T-helper 2 cell treated with Interferon-gamma antibody and Interleukin-4, amounts not matched to agents 5 μg/mL and 100 μg/mL, for 36 hours (primary cell): ENCODE measurements at places on chromosomes 11 and 22.
A peak's percentile ranks its signal among the peaks of the same experiment; 100 is the strongest.

GRCh38 chr11:95514416-95515110, 275.0 kb downstream of the FAM76B start:
- no peaks in the 10 kb centered on the region for H3K36me3 ChIP-seq
- no peak overlapping the region for H3K4me3 ChIP-seq
- H3K27ac ChIP-seq = no peak overlapping the region
- no peaks in the 10 kb centered on the region for H3K27me3 ChIP-seq

DNA sequence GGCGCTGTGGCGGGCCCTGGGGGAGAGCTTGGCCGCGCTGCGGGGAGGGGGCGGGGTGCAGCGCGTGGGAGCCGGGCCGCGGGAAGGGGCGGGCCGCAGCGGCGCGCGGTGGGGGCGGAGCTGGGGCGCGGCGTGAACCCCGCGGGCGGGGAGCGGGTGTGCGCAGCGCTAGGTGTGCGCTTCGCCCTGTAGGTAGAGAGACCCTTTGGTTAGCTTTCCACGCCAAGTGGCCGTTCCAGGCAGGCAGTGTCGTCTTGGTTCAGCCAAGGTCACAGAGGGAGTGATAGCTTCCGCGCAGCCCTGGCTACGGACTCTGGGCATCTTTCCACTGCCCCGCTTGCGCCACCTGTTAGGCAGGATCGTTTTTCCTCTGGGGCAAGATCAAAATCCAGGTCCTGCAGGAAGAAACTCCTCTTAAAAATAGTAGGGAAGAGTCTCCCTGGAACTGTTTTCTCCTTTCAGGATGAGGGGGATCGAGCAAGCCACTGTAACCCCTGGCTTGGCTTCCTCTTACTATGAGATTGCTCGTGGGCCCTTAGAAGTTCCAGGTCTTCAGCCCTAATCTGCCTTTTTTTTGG, 434 bp downstream of the BANF1 start:
- H3K36me3 ChIP-seq = peaks cover 45% of the 10 kb centered on the region
- no peaks in the 10 kb centered on the region for H3K27me3 ChIP-seq
- DNase-seq = no peak
- H3K27ac ChIP-seq = peak overlapping the region; percentile 98

- H3K27ac ChIP-seq = no peak overlapping the region
- H3K36me3 ChIP-seq = no peaks in the 10 kb centered on the region
- no peak for DNase-seq
- H3K27me3 ChIP-seq = peaks cover 14% of the 10 kb centered on the region
- no peaks in the 10 kb centered on the region for H3K4me1 ChIP-seq
Measured at GRCh38 chr11:122593473-122594420, 61.8 kb upstream of the UBASH3B start.

GRCh38 chr11:70861559-70861958, 390.8 kb downstream of the SHANK2 start:
- no peaks in the 10 kb centered on the region for H3K36me3 ChIP-seq
- H3K27me3 ChIP-seq = peaks cover 2% of the 10 kb centered on the region
- no peak for DNase-seq
- no peak overlapping the region for H3K4me3 ChIP-seq

GRCh38 chr11:35539256-35539655, 13.8 kb upstream of the PAMR1 start:
- H3K27ac ChIP-seq = no peak overlapping the region
- DNase-seq = no peak
- H3K27me3 ChIP-seq = no peaks in the 10 kb centered on the region

DNA sequence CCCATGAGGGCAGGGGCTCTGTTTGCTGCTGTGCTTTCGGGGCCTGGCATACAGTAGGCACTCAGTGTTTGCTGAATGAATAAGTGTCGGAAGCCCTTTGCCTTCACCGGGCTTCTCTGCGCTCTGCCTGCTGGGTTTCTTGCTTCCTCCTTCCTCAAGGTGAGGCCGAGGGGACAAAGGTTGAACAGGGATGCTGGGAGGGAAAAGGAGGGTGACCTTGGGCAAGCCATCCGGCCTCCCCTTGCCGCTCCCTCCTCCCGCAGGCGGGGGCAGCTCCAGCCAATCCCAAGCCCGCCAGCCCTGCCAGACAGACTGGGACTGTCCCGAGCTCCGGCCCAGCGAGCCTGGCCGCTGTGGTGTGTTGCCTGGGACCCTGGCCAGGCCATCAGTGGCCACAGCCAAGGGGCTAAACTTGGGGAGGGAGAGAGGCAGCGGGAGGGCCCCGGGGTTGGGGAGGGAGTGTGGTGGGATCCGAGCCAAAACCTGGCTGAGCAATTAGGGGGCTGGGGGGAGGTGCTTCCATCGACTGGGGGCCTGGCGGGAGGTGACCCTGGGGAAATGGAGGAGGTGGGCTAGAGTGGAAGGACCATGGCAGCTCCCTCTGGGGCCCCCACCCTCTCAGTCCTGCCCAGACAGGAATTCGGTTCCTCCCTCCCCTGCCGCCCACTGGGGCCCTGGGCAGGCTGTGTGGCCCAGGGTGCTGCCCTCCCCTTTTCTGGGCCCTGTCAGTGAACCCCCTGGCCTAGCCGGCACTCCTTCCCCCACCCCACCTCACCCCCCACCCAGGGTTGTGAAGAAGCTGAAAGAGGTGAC, 3.4 kb upstream of the RCOR2 start:
- no peak overlapping the region for H3K27ac ChIP-seq
- no peaks in the 10 kb centered on the region for H3K36me3 ChIP-seq
- no peak for DNase-seq

- no peaks in the 10 kb centered on the region for H3K36me3 ChIP-seq
Measured at GRCh38 chr11:16093889-16094653, 262.3 kb downstream of the SOX6 start.

DNA sequence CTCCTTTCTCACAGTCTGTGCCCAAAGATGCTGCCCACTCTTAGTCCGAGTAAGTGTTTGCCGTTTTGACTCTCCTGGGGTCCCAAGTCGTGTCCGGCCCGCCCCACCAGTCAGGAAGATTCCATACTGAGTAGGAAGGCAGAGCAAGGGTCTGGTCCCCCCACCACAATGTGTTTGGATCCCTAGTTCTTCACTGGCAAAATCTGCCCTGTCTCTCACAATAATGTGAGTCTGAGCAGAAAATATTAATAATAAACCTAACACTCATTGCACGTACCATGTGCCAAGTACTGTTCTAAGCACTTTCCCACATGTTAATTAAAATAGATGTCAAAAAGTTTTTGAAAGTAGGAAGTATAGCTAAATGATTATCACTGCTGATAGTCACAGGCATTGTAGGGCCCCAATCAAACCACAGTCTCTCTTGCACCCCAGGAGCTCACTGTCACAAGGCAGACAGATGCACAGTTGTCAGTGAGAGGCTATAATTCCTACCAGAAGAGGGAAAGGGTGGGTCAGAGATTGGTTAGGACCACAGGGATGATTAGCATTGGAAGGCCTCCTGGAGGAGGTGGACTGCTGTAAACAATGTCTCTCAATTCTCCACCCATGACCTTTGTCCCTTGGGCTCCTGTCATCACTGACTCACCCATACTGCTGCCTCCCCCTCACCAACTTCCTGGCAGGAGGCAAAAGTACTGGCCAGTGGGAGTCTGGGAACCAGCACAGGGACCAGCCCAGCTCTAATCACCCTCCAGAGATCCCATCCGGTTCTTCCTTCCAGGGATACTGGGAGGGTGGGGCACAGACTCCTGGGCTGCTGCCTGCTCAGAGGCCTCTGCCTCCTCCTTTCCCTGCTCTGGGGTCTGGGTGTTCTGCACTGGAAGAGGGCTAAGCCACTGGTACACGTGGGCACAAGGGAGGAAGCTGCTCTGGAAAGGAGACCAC, 1.0 kb upstream of the POLD4 start:
- peak overlapping the region; percentile 92 for H3K4me3 ChIP-seq
- peak; percentile 56 for DNase-seq
- peak overlapping the region; percentile 100 for H3K27ac ChIP-seq
- no peaks in the 10 kb centered on the region for H3K36me3 ChIP-seq

GRCh38 chr11:118410055-118410745, 8.8 kb downstream of the ATP5MG start:
- no peak for DNase-seq
- peaks cover 42% of the 10 kb centered on the region for H3K36me3 ChIP-seq
- H3K27ac ChIP-seq = no peak overlapping the region
- no peaks in the 10 kb centered on the region for H3K27me3 ChIP-seq
- H3K4me1 ChIP-seq = peaks cover 13% of the 10 kb centered on the region

DNA sequence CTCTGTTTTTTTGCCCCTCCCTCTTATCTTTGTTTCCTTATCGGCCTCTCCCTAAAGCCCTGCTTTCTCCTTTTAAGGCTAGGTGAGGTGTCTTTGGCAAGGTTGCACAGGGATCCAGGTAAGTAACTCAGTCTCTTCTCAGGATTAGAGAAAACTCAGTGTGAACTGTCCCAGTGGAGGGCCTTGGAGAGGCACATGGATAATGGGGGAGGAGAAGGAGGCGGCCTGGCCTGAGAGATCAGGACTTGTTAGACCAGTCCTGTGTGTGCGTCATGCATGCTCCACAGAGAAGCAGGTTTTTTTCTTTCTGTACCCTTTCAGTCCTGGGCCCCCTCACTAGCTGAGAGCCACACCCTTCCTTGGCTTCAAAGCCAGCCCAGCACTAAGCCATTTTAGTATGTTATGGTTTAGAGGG, 19.9 kb downstream of the CTNND1 start:
- no peak overlapping the region for H3K4me3 ChIP-seq
- H3K27ac ChIP-seq = no peak overlapping the region
- H3K36me3 ChIP-seq = no peaks in the 10 kb centered on the region
- no peak for DNase-seq
- peaks cover 2% of the 10 kb centered on the region for H3K27me3 ChIP-seq
- peaks cover 15% of the 10 kb centered on the region for H3K4me1 ChIP-seq

DNA sequence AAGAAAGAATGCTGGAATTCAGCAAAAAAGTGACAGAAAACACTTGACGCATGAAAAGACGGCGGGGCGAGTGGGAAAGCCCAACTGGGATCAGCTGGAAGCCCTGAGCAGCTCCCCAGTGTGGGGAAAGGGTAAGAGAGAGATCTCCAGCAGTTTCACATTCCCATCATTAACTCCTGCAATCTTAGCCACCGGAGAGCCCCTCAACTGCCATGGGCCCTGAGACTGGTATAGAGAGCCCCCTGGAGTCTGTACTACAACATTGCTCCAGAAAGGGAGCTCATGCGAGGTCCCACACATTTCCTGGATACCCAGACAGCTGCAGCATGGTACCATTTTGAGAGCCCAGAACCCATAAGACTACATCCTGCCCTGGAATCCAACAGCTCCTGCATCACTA, 31.1 kb downstream of the MRGPRX4 start:
- no peak for DNase-seq
- no peaks in the 10 kb centered on the region for H3K36me3 ChIP-seq
- H3K4me1 ChIP-seq = peaks cover 13% of the 10 kb centered on the region

DNA sequence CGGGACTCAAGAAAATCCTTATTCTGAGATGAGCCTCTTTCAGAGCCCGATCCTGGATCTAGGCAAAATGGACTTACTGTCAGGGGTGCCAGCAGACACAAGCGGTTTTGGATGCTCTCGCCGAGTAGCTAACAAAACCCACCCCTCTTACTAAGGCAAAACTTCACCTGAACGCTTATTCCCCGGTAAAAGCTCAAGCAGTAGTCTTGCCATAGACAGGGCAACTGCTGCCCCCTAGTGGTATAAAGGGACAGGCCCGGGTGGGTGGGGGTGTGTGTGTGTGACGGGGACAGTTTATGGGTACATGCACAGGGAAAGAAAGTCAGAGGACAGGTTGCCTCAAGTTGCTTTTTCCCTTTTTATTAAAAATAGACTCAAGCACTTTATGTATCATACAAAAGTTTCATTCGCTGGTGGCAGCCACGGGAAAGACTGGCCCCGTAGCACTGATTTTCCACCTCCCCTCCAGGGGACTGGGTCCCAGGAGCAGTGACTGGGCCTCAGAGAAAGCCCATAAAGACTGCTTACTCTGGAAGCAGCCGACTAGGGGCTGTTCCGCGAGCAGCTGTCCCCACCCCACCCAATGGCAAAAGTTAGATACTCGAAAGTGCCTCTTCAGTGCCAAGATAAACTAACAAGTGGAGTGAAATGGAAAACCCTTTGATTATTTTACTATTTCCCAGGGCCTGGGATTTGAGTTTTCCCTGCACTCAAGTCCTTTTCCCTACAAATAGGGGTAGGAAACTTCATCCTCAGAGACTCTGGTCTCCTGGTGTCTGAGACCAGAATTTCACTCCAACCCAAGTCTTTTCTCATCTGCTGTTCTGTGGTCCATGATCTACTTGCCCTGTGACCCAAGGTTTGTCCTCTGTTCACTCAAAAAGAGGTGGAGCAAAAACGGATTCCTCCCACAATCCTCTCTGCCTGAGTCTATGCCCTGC, 4.7 kb downstream of the YPEL4 start:
- H3K27ac ChIP-seq = no peak overlapping the region
- H3K36me3 ChIP-seq = no peaks in the 10 kb centered on the region
- H3K27me3 ChIP-seq = peaks cover 59% of the 10 kb centered on the region
- H3K4me3 ChIP-seq = no peak overlapping the region

- no peaks in the 10 kb centered on the region for H3K36me3 ChIP-seq
- H3K4me3 ChIP-seq = no peak overlapping the region
- no peaks in the 10 kb centered on the region for H3K4me1 ChIP-seq
- no peak for DNase-seq
- no peak overlapping the region for H3K27ac ChIP-seq
- H3K27me3 ChIP-seq = no peaks in the 10 kb centered on the region
Measured at GRCh38 chr22:37999640-38000272, 15.4 kb upstream of the SOX10 start.

- H3K27ac ChIP-seq = no peak overlapping the region
- peaks cover 3% of the 10 kb centered on the region for H3K27me3 ChIP-seq
- H3K4me1 ChIP-seq = no peaks in the 10 kb centered on the region
- H3K4me3 ChIP-seq = no peak overlapping the region
Measured at GRCh38 chr11:45556851-45557707, 108.3 kb downstream of the CHST1 start.

GRCh38 chr11:66359662-66360087, 11.9 kb downstream of the SLC29A2 start:
- no peak overlapping the region for H3K27ac ChIP-seq
- H3K4me3 ChIP-seq = no peak overlapping the region
- no peak for DNase-seq

- H3K27me3 ChIP-seq = no peaks in the 10 kb centered on the region
- no peak for DNase-seq
- no peaks in the 10 kb centered on the region for H3K4me1 ChIP-seq
- no peak overlapping the region for H3K4me3 ChIP-seq
Measured at GRCh38 chr22:24119476-24119875, 61.8 kb upstream of the SUSD2 start.

DNA sequence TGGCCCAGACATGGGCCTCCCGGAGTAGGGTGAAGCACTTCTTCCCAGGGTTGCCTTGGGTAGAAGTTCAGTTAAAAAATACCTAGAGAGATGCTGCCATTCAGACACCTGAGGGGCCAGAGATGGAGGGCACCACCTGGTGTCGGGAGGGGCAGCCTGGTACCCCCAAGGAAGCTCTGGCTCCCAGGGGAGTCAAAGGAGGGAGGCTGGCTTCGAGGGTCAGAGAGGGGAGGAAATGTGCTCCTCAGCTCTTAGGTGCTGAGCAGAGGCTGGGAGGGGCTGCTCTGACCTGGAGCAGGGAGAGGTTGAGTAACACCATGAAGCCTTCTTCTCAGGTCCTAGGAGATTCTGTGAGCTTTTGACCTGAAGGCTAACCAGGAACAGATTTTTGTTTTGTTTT, 1.1 kb downstream of the USP35 start:
- H3K4me1 ChIP-seq = peaks cover 51% of the 10 kb centered on the region
- H3K4me3 ChIP-seq = peak overlapping the region; percentile 98
- DNase-seq = no peak
- peak overlapping the region; percentile 76 for H3K27ac ChIP-seq
- H3K36me3 ChIP-seq = peaks cover 24% of the 10 kb centered on the region

GRCh38 chr11:116114198-116114651, 610.0 kb upstream of the CADM1 start:
- no peaks in the 10 kb centered on the region for H3K36me3 ChIP-seq
- no peaks in the 10 kb centered on the region for H3K4me1 ChIP-seq
- no peak overlapping the region for H3K27ac ChIP-seq
- H3K27me3 ChIP-seq = no peaks in the 10 kb centered on the region
- no peak overlapping the region for H3K4me3 ChIP-seq

GRCh38 chr22:30426388-30427353, 1.1 kb downstream of the MTFP1 start:
- peak overlapping the region; percentile 98 for H3K4me3 ChIP-seq
- DNase-seq = peak; percentile 83
- no peaks in the 10 kb centered on the region for H3K27me3 ChIP-seq
- H3K27ac ChIP-seq = peak overlapping the region; percentile 92
